NCI-H1417 treated with DMSO at 0.1 percent for 48 hours (cell line): ENCODE measurements at places on chromosomes 1 and 21.

DNA sequence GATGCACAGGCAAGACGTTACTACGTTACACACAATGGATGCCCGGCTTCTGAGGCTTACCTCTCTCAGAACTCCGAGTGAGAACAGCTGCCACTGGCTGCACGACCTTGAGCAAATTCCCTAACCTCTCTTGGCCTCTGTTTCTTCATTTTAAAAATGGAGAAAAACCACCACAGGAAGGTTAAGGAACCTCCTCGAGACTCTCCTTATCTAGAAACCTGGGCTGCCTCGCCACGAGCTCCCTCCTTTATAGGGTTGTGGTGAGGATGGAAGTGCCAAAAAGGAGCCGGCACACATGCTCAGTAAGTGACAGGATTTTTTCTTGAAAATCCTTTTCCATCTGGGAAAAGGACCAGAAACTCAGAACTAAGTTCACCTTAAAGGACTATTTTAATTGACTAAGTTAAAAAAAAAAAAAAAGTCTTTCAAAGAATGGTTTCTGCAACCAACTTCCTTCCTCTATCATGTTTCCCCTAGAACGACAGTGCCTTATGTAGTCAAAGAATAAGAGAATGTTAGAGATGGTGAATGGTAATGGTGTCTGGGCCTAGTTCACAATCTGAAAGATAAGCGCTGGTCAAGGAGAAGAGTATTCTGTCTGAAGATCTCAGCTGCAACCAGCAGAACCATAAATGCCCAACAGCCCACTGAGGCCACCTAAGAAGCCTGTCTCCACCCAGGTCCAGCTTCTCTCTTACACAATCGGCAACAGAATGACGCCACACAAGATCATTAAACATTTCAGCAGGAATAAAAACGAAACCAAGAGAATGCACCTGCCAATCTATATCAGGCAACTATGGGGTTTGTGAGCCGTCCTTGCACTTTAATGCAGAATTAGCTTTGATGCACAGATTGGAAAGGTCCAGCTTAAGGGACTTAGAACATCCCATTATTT is 64.9 kb downstream of the SLC45A1 start:
- DNase-seq: no peak

DNA sequence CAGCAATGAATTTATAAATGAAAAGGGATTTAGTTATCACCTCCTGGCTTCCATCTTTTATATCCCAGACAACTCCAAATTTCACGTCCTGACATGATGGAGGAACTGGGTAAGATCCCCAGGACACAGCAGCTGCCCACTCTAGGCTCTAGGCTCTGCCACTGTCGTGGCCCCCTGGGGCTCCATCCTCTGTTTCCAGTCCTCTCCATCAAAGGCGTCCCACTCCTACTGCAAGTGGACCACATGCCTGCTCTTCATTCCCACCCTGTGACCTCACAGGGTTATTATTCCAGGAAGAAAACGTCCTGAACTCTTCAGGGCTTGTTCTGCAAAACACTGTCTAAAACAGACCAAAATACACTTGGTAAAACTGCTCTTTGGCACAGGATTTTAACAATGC is 11.9 kb downstream of the URB1 start:
- DNase-seq: no peak

DNA sequence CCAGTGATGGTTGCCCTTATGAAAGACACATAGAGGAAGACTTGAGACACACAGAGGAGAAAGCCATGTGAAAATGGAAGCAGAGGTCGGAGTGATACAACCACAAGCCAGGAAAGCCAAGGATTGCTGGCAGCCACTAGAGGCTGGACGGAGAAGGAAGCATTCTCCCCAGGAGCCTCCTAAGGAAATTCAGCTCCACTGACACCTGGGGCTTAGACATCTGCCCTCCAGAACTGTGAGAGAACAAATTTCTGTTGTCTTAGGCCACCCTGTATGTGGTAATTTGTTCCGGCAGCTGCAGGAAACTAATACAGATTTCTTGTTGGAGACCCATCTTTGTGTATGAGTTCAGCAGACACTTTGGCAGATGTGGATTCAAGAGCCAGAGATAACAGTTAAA is 126.9 kb upstream of the ATP1A1 start:
- DNase-seq: no peak

GRCh38 chr1:39650431-39650830 is 11.0 kb upstream of the HEYL start:
- DNase-seq: no peak

- DNase-seq: no peak
Observed at GRCh38 chr1:23736437-23737134, 6.7 kb upstream of the ELOA start.

GRCh38 chr1:85846706-85847105 is 138.5 kb upstream of the ZNHIT6 start:
- DNase-seq: no peak

- DNase-seq: no peak
Observed at GRCh38 chr1:159765806-159766205, 15.0 kb upstream of the DUSP23 start.

GRCh38 chr1:107777664-107778047 is 187.3 kb downstream of the VAV3 start:
- DNase-seq: no peak

DNA sequence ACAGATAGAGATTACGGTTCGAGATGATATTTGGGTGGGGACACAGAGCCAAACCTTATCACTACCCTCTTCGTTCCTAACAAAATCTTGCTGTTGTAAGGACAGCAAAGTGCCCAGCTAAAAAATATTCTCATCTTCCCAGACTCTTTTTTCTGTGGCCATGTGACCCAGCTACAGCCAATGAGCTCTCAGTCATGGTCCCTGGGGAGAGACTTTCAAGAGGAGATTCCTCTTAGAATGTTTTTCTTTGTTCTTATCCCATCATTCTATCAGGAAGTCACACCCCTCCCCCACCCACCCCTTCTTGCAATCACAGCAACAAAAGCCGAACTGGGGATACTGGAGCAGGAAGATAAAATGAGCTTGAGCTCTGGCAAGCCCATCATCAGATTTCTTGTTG is 247.1 kb downstream of the CHRM3 start:
- no peak for DNase-seq

DNA sequence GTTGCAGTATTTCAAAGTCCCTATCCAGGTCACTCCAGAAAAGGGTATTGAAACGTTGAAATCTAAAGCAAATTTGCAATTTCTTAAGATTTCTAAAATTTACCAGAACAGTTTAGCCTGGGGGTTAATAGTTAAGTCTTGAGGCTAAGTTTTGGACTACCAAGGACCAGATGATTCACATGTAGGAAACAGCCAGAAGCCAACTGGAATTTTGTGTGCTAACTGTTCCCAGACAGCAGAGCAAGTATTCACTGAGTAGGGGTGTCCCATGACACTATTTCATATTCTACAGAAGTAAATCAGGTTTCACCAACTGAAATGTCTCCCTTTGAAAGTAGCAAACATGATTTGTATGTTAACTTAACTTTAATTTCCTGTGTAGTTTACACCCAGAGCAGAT is 11.5 kb upstream of the C1orf105 start:
- DNase-seq: no peak

DNA sequence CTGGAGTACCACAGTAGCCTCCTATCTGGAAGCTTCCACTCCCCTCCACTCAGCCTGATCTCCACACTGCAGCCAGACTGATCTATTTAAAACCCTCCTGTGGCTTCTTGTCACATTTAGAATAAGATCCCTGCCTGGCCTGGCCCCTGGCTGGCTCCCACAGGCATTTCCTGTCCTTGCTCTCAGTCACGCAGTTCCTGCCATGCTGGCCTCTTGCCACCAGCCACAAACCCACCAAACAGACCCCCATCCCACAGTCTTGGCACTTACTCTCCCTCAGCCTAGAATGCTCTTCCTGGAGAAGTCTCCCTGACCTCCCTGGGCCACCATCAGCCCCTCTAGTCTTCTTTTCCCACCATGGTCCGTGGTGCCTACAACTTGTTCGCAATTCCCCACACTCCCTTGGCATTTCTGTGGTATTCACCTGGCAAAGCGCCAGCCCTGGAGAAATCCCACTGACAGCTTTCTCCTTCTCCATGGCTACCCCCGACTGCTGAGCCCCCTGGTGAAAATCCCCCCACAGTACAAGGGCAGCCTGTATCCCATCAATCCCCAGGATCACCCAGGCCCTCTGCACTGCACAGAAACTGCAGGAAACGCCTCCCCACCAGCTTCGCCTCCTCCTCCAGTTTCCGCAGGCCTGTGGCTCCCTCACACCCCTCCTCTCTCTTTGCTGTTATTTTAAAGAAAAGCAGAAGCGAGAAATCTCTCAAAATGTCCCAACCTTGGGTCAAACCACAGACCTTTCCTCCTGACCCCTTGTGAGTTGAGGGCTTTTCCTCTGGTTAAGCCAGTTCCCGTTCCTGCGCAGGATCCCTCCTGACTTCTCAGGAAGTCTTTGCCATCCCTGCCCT is 94.5 kb downstream of the SYT2 start:
- DNase-seq: no peak

GRCh38 chr1:169601096-169601881 is 15.0 kb upstream of the F5 start:
- no peak for DNase-seq

- no peak for DNase-seq
Observed at GRCh38 chr1:56713112-56713511, 68.0 kb downstream of the PRKAA2 start.

- no peak for DNase-seq
Observed at GRCh38 chr1:239616673-239617072, 230.3 kb downstream of the CHRM3 start.

DNA sequence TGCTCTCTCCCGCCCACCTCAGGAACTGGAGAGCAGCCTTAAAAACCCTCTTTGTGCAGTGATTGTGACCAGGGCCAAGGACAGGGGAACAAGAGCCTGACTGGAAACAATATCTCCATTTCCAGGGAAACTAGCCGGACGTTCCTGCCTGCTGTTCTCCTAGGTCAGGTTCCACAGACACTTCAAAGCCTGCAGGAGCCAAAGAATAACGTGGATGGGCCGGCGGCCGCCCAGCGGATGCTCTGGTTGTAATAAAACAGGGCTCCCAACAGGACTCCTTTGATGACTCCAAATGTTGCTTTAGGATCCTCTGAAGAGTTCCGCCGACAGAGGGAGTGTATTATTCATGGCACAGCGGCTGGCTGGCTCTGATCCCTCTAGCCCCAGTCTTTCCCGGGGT is 162.2 kb downstream of the PLXNA2 start:
- no peak for DNase-seq

DNA sequence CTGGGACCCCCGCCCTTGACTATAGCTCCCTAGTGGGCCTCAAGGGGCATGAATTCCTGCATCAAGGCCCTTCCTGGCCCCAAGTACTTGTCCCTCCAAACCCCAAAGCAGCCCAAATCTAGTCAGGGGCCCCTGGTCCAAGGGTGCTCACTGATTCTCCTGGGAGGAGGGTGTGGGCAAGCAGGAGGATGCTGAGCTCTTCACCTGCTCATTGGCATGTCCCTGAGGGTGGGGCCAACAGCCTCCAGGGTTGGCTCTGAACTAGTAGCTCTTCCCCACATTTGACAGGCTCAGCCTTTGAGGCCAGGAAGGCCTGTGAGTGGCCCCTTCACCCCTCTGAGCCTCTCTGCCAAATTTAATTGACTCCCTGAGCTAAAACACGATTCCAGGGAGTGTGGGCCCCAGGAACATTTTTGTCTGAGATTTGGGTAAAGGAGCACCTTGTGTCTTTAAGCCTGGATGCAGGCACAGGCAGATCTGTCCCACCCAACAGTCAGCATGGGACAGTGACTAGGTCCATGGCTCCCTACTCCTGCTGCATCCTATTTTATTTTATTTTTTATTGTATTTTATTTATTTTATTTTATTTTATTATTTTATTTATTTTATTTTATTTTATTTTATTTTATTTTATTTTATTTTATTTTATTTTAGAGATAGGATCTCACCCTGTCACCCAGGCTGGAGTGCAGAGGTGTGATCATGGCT is 11.0 kb upstream of the WNT9A start:
- no peak for DNase-seq

DNA sequence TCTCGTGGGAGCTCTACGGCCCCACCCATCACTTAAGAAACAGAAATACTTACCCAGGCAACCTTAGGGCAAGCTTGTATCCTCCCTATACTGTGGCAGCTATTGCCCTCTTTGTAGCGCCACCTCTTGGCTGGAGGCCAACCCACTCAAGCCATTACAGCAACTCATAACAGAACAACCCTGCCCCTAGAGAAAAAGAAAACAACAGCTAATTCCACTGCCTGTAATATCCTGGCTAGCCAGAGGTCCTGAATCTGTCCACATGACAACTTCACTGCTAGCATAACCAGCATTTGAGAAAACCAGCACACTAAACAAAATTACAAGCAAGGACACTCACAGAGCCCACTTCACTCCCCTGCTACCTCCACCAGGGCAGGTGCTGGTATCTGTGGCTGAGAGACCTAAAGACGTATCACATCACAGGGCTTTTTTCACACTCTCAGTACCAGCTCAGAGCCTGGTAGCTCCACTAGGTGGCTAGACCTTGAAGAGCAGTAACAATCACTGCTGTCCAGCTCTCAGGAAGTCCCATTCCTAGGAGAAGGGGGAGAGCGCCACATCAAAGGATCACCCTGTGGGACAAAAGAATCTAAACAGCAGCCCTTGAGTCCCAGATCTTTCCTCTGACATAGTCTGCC is 14.5 kb upstream of the MX1 start:
- no peak for DNase-seq
